ENCODE measurements at places on chromosomes 6 and 20.

- no peak for DNase-seq
Observed at GRCh38 chr6:139549561-139550070, 175.2 kb upstream of the CITED2 start.

GRCh38 chr20:46901638-46902037 is 7.0 kb downstream of the EYA2 start:
- DNase-seq = no peak

- no peak for DNase-seq
Observed at GRCh38 chr6:134830940-134831339, 119.0 kb downstream of the ALDH8A1 start.

- DNase-seq = no peak
Observed at GRCh38 chr6:3419624-3420272, 37.1 kb downstream of the SLC22A23 start.

GRCh38 chr20:63501818-63502670 is 3.2 kb upstream of the EEF1A2 start:
- no peak for DNase-seq

DNA sequence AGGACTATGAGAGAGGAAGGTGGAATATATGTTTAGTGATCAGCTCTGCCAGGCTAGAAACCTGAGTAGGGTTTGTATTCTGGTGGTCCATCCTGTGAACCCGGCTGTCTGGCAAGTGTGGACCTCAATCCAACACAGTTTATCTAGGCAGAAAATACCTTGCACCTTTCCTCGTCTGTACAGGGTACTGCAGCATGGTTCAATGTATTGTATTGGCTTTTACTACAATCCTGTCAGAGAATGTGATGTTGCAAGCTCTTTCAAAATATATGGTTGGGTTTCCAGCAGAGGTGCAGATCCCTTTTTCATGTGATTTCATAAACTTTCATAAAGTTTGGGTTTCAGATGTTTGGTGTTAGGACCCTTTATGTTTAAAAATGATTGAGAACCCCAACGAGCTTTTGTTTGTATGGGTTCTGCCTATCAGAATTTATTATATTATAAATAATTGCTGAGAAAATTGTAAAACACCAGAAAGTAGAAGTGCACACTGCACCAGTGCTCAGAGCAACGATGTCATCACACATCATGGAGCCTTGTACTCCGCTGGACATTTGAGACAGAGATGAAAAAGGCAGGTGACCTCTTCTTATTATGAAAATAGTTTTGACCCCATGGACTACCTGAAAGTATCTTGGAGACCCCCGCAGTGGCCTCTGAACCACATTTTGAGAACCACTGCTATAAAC is 106.6 kb downstream of the RTN4IP1 start:
- DNase-seq = no peak

- no peak for DNase-seq
Observed at GRCh38 chr6:139738801-139739455, 364.5 kb upstream of the CITED2 start.

DNA sequence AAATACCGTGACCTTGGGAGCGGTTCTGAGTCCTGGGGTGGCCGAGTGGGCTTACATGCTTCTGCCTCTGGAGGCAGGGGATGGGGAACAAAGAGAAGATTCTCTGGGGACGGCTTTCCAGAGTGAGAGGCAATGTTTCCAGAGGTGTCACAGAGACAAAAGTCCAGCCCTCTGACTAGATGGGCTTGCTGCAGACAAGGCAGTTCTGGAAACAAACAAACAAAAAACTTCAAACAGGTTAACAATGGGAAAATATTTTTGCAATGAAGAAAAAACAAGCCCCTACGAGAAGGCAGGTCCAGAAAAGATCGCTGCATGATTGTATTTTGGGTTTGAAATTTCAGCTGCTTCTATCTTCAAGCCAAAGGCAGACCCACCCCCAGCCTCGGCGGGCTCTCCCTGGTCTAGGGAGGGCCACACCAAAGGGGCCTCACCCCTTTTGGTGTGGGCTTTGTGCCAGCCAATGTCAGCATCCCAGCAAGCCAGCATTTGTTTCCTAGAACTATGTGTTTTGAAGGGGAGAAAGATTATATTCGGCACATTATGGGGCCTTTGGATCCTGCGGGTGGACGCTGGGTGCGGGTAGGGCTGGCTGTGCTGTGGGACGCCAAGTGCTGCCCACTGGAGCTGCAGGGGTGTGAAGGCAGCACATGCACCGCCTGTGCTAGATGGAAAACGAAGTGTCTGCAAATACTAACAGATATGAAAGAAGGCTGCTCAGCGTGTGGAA is 42.9 kb downstream of the RIOK1 start:
- DNase-seq = no peak

- DNase-seq = no peak
Observed at GRCh38 chr6:81818901-81819361, 66.5 kb upstream of the TENT5A start.

- DNase-seq = no peak
Observed at GRCh38 chr20:20568604-20569205, 143.7 kb downstream of the RALGAPA2 start.
